ENCODE measurements at places on chromosomes 12 and 14. TPM values are rescaled to one million over a fixed set of nuclear protein-coding genes. Genes with fewer than 3 reads are reported as not detected.
A peak's percentile ranks its signal among the peaks of the same experiment; 100 is the strongest.

ADAM21 gene
- total RNA-seq = not detected

CDC42BPB gene
- 13.9 TPM for total RNA-seq

ERBB3 gene
- total RNA-seq = 8.2 TPM

EPS8 gene
- 1.9 TPM for total RNA-seq

- no peaks in the 10 kb centered on the region for H3K36me3 ChIP-seq
- no peak overlapping the region for H3K27ac ChIP-seq
Measured at GRCh38 chr14:37776791-37777499, 181.5 kb downstream of the TTC6 start.

DNA sequence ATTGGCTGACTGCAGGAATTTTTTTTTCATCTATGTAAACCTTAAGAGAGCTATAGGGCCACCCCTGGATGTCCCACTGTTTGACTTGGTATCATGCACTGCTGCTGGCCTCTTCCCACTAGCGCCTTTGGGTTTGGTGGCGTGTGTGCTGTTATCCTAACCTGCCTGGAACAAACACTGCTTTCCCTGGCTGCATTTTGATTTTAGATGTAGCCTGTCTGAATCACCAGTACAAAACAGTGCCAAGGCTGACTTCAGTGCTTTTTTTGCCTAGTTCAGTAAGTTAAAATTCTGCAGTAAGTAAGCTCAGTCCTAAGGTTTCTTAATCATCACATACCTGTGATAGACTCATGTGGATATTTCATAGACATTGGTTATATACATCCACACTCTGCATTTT lies 99.2 kb downstream of the EML1 start:
- no peak for DNase-seq
- no peaks in the 10 kb centered on the region for H3K36me3 ChIP-seq
- H3K4me3 ChIP-seq = no peak overlapping the region
- peaks cover 14% of the 10 kb centered on the region for H3K27me3 ChIP-seq

DNA sequence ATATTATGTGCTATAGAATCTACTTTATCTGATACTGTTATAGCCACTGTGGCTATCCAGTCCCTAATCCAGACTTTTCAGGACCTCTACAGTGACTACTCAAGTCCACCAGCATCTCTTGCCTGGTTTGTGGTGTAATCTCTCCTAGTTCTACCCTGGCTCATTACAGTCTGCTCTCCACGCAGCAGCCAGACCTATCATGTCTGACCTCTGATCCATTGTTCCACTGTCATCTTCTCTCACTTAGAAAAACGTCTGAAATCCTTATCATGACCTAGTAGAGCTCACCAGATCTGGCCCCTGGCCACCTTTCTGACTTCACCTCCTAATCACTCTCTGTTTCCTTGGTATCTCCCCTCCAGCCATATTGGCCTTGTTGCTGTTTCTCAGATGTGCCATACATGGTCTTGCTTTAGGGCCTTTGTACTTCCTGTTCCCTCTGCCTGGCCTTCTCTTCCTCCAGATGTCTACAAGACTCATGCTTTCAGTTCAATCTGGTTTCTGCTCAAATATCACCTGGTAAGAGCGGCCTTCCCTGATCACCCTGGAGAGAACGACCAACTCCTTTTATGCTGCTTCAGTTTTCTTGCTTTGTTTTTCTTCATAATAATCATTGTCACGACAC lies 475.5 kb downstream of the AACS start:
- no peaks in the 10 kb centered on the region for H3K36me3 ChIP-seq
- no peaks in the 10 kb centered on the region for H3K27me3 ChIP-seq
- no peaks in the 10 kb centered on the region for H3K4me1 ChIP-seq

GRCh38 chr14:63642656-63643382 lies 1.1 kb upstream of the WDR89 start:
- no peaks in the 10 kb centered on the region for H3K27me3 ChIP-seq
- H3K4me3 ChIP-seq = peak overlapping the region; percentile 58
- DNase-seq = no peak

DNA sequence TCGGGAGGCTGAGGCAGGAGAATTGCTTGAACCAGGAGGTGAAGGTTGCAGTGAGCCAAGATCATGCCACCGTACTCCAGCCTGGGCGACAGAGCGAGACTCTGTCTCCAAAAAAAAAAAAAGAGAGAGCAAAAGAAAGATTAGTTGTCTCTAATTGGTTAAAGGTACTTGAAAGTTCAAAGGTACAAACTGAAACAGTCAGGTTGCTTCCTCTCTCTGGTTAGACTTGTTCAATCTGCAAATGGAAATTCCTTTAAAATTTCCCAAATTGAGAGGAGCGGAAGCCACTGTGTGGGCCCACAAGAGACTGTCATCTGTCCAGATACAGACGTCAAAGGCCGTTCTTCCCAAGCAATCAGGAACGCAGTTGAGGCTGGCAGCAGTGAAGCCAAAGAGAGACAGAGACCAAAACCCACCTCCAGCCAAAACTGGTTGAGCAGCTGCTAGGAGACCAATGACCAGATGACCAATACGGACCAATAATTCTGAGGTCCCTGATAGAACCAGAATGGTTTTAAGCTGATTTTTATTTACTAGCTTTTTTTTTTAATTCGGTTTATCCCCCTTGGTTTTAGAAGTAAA lies 63.6 kb downstream of the GCH1 start:
- no peak overlapping the region for H3K27ac ChIP-seq
- DNase-seq = no peak
- no peak overlapping the region for H3K4me3 ChIP-seq
- H3K36me3 ChIP-seq = peaks cover 28% of the 10 kb centered on the region
- H3K4me1 ChIP-seq = no peaks in the 10 kb centered on the region
- no peaks in the 10 kb centered on the region for H3K27me3 ChIP-seq

DNA sequence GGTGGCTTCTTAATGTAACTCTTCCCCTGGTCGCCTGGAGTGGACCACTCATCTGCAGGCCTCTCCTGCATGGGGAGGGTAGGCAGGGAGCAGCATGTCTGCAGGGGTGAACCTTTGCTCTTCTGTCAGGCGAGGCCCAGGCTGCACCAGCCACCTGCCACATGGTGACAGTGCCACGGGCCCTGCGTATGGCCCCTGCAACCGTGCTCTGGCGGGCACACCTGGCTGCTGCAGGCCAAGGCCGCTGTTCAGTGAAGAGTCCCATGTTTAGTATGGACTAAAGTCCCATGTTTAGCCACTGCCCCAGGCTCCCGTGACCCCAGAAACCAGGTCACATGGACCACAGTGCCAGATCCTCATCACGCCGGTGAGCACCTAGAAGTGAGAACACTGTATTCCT lies 187.0 kb downstream of the ADGRD1 start:
- no peaks in the 10 kb centered on the region for H3K4me1 ChIP-seq
- no peak overlapping the region for H3K4me3 ChIP-seq
- H3K27me3 ChIP-seq = peaks cover 12% of the 10 kb centered on the region
- no peak overlapping the region for H3K27ac ChIP-seq
- H3K36me3 ChIP-seq = no peaks in the 10 kb centered on the region

DNA sequence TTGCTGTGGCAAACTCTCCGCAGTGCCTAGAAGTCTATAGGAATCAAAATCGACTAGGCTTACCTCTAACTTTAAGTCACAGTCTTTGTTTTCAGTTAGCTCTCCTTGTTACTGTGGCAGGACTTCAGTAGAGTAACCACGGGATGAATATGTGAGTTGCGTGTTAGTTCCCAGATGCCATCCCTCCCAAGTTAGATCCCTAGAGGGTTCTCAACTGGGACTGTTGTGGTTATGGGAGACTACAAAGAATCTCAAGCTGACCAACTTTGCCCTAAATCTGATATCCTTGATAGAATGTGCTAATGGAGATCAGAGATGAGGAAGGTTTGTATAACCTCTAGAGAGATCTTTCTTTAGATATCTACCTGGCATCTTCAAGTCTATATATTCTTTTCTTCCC lies 208.1 kb downstream of the AKAP6 start:
- H3K4me1 ChIP-seq = no peaks in the 10 kb centered on the region
- H3K27me3 ChIP-seq = no peaks in the 10 kb centered on the region
- DNase-seq = no peak
- H3K4me3 ChIP-seq = no peak overlapping the region
- no peak overlapping the region for H3K27ac ChIP-seq
- no peaks in the 10 kb centered on the region for H3K36me3 ChIP-seq

- no peak overlapping the region for H3K4me3 ChIP-seq
- H3K4me1 ChIP-seq = no peaks in the 10 kb centered on the region
- no peak overlapping the region for H3K27ac ChIP-seq
- H3K36me3 ChIP-seq = no peaks in the 10 kb centered on the region
Measured at GRCh38 chr12:1799051-1799881, 21.1 kb upstream of the LRTM2 start.

DNA sequence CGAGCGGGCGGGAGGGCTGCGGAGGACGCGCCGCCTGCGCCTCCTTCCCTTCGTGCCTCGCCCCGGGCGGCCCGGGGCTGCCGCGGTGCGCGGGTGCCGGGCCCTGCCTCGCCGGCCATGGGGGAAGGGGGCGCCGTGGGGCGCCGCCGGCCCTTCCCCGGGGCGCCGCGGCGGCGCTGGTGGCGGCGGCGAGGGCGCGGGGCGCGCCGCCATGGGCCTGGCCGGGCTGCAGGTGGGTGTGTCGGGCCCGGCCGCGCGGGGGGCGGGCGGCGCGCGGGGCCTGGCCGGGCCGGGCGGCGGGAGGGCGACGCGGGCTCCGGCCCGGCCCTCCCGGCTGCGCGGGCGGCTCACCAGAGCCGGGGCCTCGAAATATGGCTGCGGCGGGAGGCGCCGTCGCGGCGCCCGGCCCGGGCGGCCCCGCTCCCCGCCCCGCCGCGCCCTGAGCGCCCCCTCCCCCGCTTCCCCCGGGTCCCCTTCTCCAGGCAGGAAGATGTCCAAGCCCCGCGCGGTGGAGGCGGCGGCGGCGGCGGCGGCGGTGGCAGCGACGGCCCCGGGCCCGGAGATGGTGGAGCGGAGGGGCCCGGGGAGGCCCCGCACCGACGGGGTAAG lies 5.1 kb downstream of the KMT5A start:
- H3K27me3 ChIP-seq = no peaks in the 10 kb centered on the region
- peaks cover 19% of the 10 kb centered on the region for H3K4me1 ChIP-seq

DNA sequence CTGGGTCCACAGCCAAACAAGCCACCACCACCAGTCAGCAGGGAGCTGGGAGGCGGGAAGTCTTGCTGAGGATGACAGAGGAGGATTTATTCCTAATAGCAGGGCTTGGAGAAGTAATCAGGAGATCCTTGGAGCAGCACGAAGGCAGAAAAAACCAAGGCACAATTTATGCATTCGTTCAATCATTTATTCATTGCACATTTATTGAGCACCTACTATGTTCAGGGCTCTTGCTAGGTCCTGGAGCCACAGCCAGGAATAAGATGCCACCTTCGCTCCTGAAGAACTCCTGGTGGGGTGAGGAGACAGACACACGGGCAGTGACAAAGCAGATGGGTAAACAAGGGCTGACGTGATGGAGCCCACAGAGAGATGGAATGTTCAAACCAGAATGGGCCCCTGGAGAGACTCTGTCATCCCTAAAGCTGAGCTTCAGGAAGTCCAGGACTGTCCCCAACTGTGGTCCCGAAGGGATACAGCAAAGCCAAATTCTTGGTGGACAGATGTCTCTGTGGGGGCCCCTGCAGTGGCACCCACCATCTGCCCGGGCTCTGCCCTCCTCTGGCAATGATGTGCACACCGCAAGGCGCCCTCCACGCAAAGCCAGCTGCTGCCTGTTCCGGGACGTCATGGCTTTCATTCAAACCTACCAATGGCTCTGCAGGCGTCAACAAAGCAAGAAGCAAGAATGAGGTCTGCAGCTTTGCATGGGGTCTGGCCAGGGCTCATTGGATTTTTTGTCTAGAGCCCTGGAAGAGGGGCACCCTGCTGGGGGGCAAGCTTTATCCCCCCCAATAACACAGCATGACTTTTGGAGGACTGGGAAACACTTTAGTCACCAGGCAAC lies 3.0 kb upstream of the TESC start:
- H3K27me3 ChIP-seq = no peaks in the 10 kb centered on the region
- no peak overlapping the region for H3K27ac ChIP-seq
- DNase-seq = no peak
- no peak overlapping the region for H3K4me3 ChIP-seq

GRCh38 chr14:65070471-65070976 lies 31.8 kb downstream of the MAX start:
- no peak for DNase-seq
- H3K4me1 ChIP-seq = peaks cover 4% of the 10 kb centered on the region
- no peaks in the 10 kb centered on the region for H3K27me3 ChIP-seq
- H3K4me3 ChIP-seq = no peak overlapping the region

- H3K4me3 ChIP-seq = no peak overlapping the region
- H3K36me3 ChIP-seq = no peaks in the 10 kb centered on the region
- H3K4me1 ChIP-seq = no peaks in the 10 kb centered on the region
- H3K27ac ChIP-seq = no peak overlapping the region
Measured at GRCh38 chr12:3300833-3301401, 190.1 kb upstream of the PRMT8 start.

DNA sequence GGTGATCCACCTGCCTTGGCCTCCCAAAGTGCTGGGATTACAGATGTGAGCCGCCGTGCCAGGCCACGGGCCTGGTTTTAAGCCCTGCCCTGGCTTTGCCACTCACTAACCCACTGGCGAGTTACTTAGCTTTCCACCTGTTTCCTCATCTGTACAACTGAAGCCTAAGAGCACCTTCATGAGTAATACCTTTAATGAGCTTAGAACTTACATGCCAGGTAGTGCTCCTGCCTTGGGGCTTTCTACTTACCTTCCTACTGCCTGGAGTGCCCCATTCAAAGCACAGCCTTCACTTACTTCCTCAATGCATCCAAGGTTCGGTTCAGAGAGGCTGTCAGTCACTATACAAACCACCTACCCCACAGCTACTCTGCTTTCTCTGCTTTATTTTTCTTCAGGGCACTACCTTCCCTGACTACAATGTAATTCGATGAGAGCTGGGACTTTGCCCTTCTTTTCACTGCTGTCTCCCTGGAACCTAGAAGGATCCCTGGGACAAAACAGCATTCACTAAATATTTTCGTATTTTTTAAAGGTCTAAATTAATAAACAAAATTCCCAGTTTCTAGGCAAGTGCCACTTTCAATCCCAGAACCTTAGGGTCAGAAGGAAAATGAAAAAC lies 13.8 kb downstream of the ZCCHC8 start:
- peaks cover 80% of the 10 kb centered on the region for H3K36me3 ChIP-seq
- H3K4me1 ChIP-seq = no peaks in the 10 kb centered on the region
- no peak for DNase-seq
- H3K4me3 ChIP-seq = no peak overlapping the region

GRCh38 chr12:52009081-52009751 lies 2.5 kb downstream of the TAMALIN start:
- peaks cover 28% of the 10 kb centered on the region for H3K27me3 ChIP-seq
- peaks cover 33% of the 10 kb centered on the region for H3K4me1 ChIP-seq
- H3K4me3 ChIP-seq = no peak overlapping the region
- peak overlapping the region; percentile 87 for H3K27ac ChIP-seq
- peaks cover 14% of the 10 kb centered on the region for H3K36me3 ChIP-seq
